ENCODE measurements at places on chromosomes 12 and 14.

DNA sequence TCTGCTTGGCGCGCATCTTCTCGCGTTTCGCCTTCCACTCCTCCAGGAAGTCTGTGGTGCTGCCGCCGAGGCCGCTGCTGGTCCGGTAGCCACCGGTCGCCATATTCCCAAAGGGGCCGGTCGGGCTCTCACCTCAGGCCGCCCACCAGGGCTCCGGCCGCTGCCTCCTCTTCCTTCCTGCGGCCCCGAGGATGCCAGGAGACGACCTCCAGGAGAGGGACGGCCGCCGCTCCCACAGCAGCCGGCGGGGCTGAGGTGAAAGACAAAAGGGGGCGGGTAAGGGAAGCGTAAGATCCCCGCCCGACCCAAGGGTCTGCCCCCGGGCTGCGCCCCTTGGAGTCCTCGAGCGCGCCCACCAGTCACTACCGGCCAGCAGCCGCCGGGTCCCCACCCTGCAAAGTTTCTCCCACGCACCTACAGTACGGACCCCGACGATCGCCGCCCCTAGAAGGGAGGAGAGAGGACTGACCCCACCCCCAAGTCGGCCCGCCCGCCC, 574 bp downstream of the PAWR start:
- DNase-seq: no peak

DNA sequence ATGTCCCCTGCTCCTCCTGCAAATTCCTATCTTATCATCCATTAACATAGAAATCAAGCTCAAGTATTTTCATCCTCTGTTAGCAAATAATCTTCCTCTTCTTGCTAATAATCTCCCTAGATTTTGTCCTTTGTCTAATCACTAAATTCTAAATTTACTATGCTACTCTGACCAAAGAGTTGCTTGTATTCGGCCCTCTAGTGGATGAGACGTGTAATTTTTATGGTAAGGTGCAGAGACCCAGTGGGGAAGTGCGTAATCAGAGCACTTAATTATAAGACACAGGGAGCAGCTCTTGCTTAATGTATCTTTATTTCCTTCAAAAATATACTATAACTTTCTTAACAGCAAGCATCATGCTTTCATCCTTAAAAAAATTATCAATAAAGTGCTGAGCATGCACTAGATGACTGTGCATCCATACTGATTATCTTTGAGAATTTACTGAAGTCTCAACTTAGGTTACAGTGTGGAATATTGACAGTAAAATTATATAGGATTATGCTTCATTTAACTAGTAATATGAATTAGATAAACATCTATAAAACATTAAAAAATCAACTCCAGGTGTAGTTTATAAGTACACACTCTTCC, 212.6 kb downstream of the SLC16A7 start:
- no peak for DNase-seq

GRCh38 chr14:24851837-24852236, 198.1 kb downstream of the STXBP6 start:
- DNase-seq: no peak

GRCh38 chr12:58081488-58081887, 140.1 kb downstream of the ATP23 start:
- DNase-seq: no peak

DNA sequence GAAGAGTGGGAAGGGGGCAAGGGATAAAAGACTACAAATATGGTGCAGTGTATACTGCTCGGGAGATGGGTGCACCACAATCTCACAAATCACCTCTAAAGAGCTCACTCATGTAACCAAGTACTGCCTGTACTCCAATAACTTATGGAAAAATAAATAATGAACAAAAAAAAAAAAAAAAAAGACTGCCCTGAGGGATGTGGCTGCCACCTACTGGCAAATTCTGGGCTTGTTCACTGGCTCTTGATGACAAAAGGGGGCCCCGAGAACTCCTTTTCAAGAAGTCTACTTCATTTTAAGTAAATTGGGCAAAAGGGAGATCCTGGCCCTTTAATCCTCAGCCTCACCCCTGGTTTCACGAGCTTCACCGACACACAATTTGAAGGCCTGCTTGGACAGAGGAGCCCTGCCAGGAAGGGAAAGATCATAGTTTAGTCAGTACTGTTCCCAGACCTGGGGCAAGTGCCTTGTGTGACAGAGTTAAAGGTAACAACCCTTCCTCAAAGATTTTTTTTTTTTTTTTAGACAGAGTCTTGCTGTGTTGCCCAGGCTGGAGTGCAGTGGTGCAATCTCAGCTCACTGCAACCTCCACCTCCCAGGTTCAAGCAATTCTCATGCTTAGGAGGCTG, 26.1 kb upstream of the STAC3 start:
- DNase-seq: no peak

DNA sequence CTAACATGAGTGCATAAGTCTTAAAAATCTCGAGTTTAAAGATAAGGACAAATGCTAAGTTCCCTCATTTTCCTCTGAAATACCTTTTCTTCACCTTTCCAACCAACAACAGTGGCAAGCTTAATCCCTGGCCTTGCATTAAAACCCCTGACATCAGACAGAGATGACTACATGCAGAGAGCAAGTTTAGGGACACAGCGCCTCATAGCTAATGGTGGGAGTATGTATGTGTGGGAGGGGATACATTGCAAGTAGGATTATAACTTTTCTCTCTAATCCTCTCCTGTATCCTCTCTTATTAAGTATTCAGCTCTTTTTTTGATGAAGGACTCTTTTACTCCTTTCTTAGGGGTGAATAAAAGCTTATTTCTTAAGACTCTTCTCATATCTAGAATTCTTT, 547.1 kb downstream of the CCER1 start:
- no peak for DNase-seq

Measured in cortex of kidney (tissue), 1 donor.